ENCODE measurements at places on chromosomes 1 and 21. TPM values are rescaled to one million over a fixed set of nuclear protein-coding genes. Genes with fewer than 3 reads are reported as not detected.

GRCh38 chr21:44603109-44603875 is 2.9 kb downstream of the KRTAP10-7 start:
- no peak for DNase-seq

Gene GREM2
- total RNA-seq = not detected

GRCh38 chr21:26967062-26967913 is at the start of gene ADAMTS5:
ADAMTS5 (minus strand) TSS chr21:26967088; CDS start chr21:26966391, 697 bp downstream.
- no peak for DNase-seq

GRCh38 chr1:176434234-176434633 is 28.7 kb upstream of the PAPPA2 start:
- DNase-seq = no peak

Gene KLF17
- not detected for total RNA-seq

DNA sequence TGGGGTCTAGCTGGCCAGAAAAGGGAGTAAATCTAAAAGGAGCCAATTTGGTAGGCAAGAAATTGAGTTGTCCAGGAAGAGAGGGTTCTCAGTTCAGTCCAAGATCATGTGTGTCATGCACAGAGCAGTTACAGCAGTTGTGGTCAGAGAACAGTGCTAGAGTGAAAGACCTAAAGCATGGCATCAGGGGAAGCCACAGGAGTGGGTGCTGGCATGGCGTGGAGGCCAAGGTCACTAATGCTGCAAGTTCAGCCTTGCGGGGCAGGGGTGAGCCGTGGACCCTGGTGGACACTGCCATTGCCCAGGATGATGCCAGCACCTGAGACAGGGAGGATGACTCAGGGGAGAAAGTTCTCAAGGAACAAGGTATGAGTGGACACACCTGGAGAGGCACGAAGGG is 16.6 kb upstream of the TMEM125 start:
- DNase-seq = no peak

Gene C8B
- total RNA-seq = not detected

Measured in PC-9 (cell line).